A549 treated with ZK216348 at 1 μM for 4 hours (cell line): ENCODE measurements at places on chromosomes 6 and 20. TPM values are rescaled to one million over a fixed set of nuclear protein-coding genes. Genes with fewer than 3 reads are reported as not detected.

Gene PPP1R16B
- total RNA-seq: 0.11 to 0.43 TPM (median 0.18 TPM) in 5 replicates

Gene MAP3K5
- total RNA-seq: 2.3 to 3.3 TPM (median 2.7 TPM) in 5 replicates

Gene DCBLD1
- total RNA-seq: 27.3 to 36.2 TPM (median 31.0 TPM) in 5 replicates

Gene FAM209B
- total RNA-seq: 0.34 to 1.00 TPM (median 0.75 TPM) in 4 of 5 replicates, not detected in the other

Gene CCDC170
- total RNA-seq: 0.06 to 0.11 TPM in 2 of 5 replicates, not detected in the others

Gene PARD6B
- total RNA-seq: 1.8 to 3.4 TPM (median 2.4 TPM) in 5 replicates

Gene SYCP2L
- 2.4 to 3.9 TPM (median 3.6 TPM) in 5 replicates for total RNA-seq

Gene LST1
- total RNA-seq: not detected in 5 replicates

Gene CALHM6
- not detected in 5 replicates for total RNA-seq

Gene MEA1
- 90.3 to 112 TPM (median 91.5 TPM) in 5 replicates for total RNA-seq

Gene TMC2
- total RNA-seq: not detected in 5 replicates

Gene HBS1L
- 28.9 to 35.8 TPM (median 33.5 TPM) in 5 replicates for total RNA-seq

Gene OTOR
- not detected in 5 replicates for total RNA-seq

Gene TMEM217
- 0.19 to 1.5 TPM (median 0.76 TPM) in 5 replicates for total RNA-seq

Gene OR2B6
- 0.15 to 0.62 TPM in 2 of 5 replicates, not detected in the others for total RNA-seq

Gene PRR18
- total RNA-seq: 0.09 to 0.54 TPM (median 0.21 TPM) in 4 of 5 replicates, not detected in the other

Gene HLA-G
- not detected in 5 replicates for total RNA-seq

Gene SH3BGRL2
- 0.18 to 0.40 TPM (median 0.29 TPM) in 5 replicates for total RNA-seq

Gene MYT1
- 0.08 to 0.93 TPM (median 0.44 TPM) in 5 replicates for total RNA-seq

Gene PGC
- not detected in 5 replicates for total RNA-seq

Gene PHF1
- total RNA-seq: 10.0 to 20.7 TPM (median 17.9 TPM) in 5 replicates

Gene GPLD1
- total RNA-seq: 0.60 to 1.6 TPM (median 0.93 TPM) in 5 replicates

Gene CD83
- 1.5 to 2.9 TPM (median 1.9 TPM) in 5 replicates for total RNA-seq

Gene CTCFL
- total RNA-seq: not detected in 5 replicates

Gene RNF144B
- 0.14 to 0.99 TPM (median 0.34 TPM) in 5 replicates for total RNA-seq

Gene VARS2
- 9.4 to 14.7 TPM (median 13.7 TPM) in 5 replicates for total RNA-seq

Gene KIF25
- total RNA-seq: 0.12 TPM in 1 of 5 replicates, not detected in the others

Gene RAD21L1
- not detected in 5 replicates for total RNA-seq

Gene SPATS1
- total RNA-seq: not detected in 5 replicates

Gene IL20RA
- total RNA-seq: not detected in 5 replicates

Gene KIAA0408
- 5.6 to 8.2 TPM (median 5.8 TPM) in 5 replicates for total RNA-seq

Gene GNL1
- total RNA-seq: 30.0 to 38.2 TPM (median 31.9 TPM) in 5 replicates

Gene BRPF3
- 9.5 to 11.4 TPM (median 10.6 TPM) in 5 replicates for total RNA-seq

Gene EPHA7
- total RNA-seq: 0.04 to 0.09 TPM (median 0.06 TPM) in 5 replicates

Gene TMEM239
- total RNA-seq: not detected in 5 replicates

Gene PSORS1C2
- total RNA-seq: not detected in 5 replicates

Gene TCP11
- not detected in 5 replicates for total RNA-seq

Gene TSBP1
- total RNA-seq: not detected in 5 replicates

Gene FERMT1
- 14.4 to 16.7 TPM (median 15.2 TPM) in 5 replicates for total RNA-seq

Gene COL21A1
- 0.38 to 0.84 TPM (median 0.56 TPM) in 5 replicates for total RNA-seq

Gene NKX2-2
- not detected in 5 replicates for total RNA-seq

Gene FAXC
- 5.4 to 11.8 TPM (median 7.2 TPM) in 5 replicates for total RNA-seq

Gene AKAP7
- 1.2 to 3.5 TPM (median 3.1 TPM) in 5 replicates for total RNA-seq

Gene SEL1L2
- not detected in 5 replicates for total RNA-seq

Gene SLC12A5
- 12.2 to 17.7 TPM (median 14.1 TPM) in 5 replicates for total RNA-seq

Gene ACTL10
- total RNA-seq: not detected in 5 replicates

Gene TNFRSF6B
- total RNA-seq: 0.33 to 1.4 TPM (median 0.86 TPM) in 5 replicates

Gene BPI
- total RNA-seq: not detected in 5 replicates

Gene THEMIS
- total RNA-seq: not detected in 5 replicates

Gene SPO11
- total RNA-seq: not detected in 5 replicates

Gene MAP7
- total RNA-seq: 22.2 to 29.9 TPM (median 26.3 TPM) in 5 replicates

Gene TFAP2B
- total RNA-seq: not detected in 5 replicates

Gene MROH8
- total RNA-seq: 0.61 to 1.3 TPM (median 0.74 TPM) in 5 replicates

Gene PHACTR1
- 0.06 to 0.25 TPM in 2 of 5 replicates, not detected in the others for total RNA-seq

Gene MATN4
- 0.13 to 0.19 TPM in 2 of 5 replicates, not detected in the others for total RNA-seq

Gene SLC22A16
- not detected in 5 replicates for total RNA-seq

Gene WFDC12
- not detected in 5 replicates for total RNA-seq
